ENCODE measurements at places on chromosomes 7 and 10.

GRCh38 chr10:105185161-105185560, 544.1 kb downstream of the SORCS3 start:
- DNase-seq, result no peak

DNA sequence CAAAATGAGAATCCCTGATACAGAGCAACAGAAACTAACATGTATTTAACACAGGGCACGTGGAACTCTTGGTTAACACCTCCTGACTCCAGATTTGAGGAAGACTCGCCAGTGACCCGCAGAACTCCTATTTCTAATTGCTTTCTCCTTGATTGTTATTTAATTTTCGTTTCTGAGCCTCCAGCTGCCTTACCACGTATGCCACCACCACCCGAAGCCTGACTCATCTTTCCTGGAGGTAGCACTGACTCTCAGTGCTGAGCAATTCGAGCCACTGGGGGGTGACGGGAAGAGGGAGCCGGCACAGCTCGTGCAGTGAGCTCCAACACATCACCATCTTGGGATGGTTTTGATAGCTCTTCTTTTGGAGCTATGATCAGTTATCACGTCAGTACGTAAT, 273.9 kb upstream of the MGMT start:
- DNase-seq, result peak; percentile 11

DNA sequence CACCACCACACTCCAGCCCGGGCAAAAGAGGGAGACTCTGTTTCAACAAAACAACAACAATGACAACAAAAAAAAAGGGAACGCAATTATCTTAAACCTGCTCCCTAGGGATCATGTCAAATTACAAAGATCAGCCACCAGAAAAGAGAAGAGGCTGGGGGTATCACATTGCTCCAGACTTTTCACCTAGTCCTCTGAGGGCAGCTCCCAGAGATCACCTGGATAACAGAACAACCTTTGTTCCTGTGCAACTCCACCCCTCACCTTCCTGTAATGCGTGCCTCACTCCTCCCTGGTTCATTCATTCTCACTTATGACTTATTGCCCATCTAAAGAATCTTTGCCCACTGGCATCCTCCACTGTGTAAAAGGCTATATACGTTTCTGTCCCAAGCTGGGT, 31.8 kb downstream of the SVOPL start:
- no peak for DNase-seq

- no peak for DNase-seq
Measured at GRCh38 chr7:121797657-121798452, 75.1 kb upstream of the PTPRZ1 start.

DNA sequence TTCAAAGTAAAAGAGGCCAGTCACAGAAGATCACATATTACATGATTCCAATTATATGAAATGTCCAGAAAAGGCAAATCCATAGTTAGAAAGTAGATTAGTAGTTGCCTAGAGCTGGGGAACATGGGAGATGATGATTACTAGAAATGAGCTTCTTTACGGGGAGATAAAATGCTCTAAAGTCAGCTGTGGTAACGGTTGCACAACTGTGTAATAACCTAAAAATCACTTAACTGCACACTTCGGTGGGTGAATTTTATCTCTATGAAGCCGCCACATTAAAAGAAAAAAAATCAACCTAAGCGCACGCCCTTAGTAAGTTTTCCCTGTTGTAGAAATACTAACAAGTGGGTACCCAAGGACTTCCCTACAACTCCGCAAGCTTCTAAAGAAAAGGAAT, 15.9 kb downstream of the XRCC2 start:
- DNase-seq, result no peak

DNA sequence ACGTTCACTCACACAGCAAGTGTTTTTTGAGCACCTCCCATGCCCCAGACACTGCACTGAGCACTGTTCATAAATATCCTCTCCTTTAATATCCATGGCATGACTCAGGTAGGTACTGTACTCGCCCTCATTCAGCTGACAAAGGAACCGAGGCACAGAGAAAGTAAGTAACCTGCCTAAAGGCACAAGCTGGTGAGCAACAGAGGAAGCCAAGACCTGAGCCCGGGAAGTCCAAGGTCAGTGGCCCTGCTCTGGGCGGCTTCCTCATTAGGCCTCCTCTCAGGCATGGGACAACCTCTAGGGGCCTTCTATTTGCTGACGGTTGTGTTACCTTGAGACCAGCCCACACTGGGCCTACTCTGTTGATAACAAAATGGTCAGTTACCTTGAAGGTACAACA, 45.1 kb upstream of the EZH2 start:
- no peak for DNase-seq

DNA sequence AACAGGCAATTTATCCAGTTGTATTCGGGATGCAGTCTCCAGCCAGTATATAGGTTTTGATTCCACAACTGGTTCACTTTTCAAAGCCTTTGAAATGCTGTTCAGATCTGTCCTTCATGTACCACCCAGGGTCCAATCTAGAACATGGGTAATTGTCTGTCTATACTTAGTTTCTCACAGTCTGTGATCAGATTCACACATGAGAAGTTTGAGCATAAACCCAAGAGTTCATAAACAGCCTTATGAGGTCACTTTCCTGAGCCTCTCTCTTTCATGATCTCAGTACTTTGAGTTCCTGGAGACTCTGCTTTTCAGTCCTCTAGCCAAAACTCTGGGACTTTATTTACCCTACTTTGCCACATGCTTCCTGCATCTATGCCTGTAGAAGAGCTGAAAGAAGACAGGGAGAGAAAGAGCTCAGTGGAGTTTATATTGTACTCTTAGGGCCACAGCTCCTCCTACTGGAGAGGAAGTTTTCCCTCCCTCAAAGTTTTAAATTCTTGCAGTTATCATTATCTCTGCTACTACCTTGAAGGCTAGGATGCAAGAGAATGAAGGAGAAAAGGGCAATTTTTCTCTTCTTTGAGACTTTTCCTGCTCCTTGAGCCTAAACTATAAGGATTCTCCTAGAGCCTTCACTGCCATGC, 172.0 kb downstream of the ZEB1 start:
- DNase-seq, result no peak

GRCh38 chr7:37212051-37212450, 236.6 kb downstream of the ELMO1 start:
- DNase-seq, result no peak

DNA sequence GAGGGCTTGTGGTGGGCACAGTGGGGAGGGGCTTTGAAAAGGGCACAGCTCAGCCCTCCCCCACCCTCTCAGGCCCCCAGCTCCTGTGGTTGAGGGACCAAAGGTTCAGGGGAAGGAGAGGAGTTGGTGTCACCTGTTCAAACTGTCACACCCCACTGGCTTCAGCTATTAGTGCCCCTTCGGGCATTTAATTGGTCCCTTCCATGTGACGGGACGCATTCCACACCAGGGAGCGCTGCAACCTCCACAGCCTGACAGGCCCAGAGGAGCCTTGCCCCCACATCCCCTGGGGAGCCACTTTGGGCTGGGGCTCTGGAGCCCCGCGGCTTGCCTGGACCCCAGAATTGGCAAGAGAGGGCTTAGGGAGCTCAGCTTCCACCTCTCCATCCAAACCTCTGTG, 75.7 kb downstream of the C10orf105 start:
- DNase-seq, result no peak

- DNase-seq, result no peak
Measured at GRCh38 chr10:11144626-11145494, 127.2 kb downstream of the CELF2 start.

DNA sequence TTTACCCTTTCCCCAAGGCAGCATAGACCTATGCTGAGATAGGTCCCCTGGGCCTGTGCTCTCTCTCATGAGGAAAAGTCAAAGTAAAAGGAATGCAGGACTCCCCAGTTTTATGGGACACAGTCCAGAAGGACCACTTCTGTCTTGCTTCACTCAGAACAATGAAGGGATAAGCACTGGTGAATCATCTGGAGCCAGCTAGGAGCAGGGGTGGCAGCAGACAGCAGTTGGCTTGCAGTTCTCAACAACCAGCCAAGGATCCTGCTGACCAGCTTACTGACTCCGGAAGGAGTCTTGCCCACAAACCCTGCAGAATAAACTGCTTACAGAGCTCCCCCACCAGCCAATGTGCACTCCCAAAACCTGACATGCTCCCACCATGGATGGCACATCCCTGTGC, 152.1 kb upstream of the GHITM start:
- no peak for DNase-seq

DNA sequence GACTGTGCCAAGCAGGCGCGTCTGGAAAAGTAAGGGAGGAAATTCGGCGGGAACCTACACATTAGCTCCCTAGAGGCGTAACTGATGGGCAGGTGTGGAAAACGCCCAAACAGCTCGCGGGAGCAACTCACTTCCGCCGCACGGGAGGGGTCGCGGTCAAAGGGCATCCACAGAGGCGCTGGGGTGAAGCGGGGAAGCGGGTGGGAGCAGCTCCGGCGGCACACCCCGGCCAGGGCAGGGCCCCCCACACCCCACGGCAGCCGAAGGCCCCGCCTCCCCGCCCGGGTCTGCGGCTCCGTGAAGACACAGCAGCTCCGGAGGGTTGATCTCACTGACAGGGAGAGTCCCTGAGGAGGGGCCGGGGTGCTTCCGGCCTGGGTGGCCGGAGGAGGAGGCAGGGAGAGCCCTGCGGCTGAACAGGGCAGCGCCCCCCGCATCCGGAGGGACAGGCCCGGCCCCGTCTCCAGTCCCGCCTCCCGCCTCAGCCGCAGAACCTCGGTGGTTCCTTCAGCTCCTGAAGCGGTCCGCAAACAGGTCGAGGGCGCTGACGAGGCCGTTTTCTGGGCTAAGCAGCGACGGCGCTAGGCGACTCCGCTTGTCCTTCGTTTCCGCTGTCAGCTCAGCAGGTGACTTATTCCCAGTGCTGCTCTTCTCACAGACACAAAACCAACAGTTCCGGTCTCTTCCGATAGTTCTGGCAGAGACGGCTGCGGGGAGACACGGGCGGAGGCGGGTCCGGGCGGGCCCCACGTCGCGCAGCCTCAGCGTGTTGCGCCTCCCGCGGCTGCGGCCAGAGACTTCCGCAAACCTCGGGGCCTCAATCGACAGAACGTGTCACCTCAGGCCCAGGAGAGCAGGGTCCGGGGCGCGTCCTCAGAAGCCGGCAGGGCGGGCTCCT, 276.1 kb downstream of the DNAJB6 start:
- DNase-seq, result peak; percentile 50

- no peak for DNase-seq
Measured at GRCh38 chr7:80324032-80324431, 187.8 kb downstream of the GNAT3 start.

Data from stimulated activated naive CD8-positive, alpha-beta T cell treated with anti-CD3 and anti-CD28 coated beads, Interleukin-15, Interleukin-2, amounts not matched to agents 100 U/mL and 50 U/mL, for 24 hours (primary cell).